T-cell (primary cell): ENCODE measurements at places on chromosomes 1 and 21.

DNA sequence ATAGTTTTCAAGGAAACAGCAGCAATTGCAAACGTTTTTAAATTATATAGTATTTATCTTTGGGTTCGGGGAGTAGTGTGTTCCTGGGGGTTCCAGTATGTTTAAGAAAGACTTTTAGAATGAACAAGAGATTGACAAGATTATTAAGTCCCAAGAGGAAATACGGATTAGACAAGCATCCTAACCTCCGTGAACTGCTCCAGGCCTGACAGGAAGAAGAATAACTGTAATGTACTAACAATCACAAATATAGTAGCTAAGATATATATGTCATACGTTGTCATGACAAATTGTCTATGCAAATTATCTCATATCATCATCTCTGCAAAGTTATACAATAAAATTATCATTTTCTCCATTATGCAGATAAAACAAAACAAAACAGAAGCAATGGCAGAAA lies 1397.2 kb downstream of the MRPL39 start:
- no peak for DNase-seq

DNA sequence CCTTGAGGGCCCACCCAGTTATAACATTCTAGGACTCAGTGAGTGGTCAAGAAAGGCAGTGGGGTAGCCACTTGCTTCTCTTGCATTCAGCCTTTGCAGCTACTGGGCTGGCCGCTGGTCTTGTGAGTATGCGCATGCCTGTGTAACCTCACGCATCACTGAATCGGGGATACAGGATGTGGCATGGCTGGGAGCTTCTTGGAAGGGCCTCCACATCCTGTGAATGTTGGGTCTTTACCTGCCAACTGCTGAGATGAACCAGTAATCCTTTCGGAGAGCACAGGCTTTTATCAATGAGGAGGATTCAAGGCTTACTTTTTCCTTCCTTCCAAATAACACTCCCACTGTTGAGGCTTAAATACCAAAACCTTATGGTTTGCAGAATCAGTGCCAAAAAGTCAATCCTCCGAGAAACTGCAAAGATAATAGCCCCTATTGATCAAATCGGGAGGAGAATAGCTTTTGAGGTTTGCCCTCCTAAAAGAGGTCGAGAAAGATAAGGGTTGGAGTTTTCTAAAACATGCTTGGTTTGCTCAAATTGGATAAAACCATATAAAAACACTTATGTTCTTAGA lies 198.9 kb upstream of the UBE2U start:
- no peak for DNase-seq

DNA sequence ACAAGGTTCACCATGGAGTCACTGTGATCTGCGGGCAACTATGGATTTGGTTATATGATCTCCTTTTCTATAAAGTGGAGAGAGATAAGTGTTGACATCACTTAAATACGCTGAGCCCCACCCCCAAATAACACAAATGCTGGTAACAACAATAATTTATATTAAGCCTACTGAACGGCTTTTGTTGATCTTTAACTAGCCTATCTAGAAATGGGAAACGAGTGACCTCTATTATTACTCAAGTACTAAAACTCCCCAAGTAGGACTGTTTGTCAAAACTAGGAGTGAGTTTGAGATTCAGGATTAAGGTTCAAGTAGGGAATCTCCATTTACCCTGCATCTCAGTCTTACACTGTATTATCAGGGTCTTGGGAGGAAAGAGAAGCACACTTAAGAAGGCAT lies 52.2 kb downstream of the MAP3K7CL start:
- DNase-seq: no peak

GRCh38 chr1:41576620-41577019 lies 92.1 kb upstream of the EDN2 start:
- no peak for DNase-seq

- peak; percentile 13 for DNase-seq
Observed at GRCh38 chr1:86704972-86705664, 742 bp downstream of the SH3GLB1 start.

DNA sequence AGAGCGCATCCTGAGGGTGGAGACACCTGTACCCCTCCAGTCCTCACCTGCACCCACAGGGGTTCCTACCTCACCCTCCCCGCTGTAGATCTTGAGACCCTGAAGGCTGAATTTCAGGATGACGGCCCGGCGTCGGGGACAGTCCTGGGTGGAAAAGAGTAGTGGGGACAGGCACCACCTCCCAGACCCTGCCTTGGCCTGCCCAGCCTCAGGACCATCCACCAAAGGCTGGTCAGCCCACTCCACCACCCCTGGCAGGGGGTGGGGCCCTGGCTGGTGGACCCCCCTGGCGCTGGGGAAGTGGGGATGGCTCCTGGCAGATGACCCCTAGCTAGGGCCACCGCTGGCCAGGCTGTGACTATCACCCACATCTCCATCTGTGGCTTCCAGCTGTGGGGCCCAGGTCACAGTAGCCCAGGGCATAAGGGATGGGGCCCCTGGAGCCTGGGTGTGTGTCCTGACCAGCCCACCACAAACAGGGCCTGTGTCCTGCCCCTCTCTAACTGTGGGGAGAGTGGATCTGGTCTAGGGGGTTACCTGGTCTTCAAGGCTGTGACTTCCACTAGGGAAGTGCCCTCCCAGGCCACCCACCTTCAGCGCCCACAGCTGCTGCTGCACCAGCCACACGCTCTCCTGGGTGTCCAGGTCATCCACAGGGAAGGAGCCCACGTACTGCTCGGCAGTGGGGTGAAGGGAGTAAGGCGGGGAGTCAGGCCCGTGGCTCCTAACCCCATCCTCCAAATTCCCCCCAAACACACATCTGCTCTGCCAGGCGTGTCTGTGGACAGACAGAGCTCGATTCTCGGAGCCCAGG lies 5.4 kb downstream of the SH2D5 start:
- DNase-seq: peak; percentile 10

GRCh38 chr1:185761841-185762240 lies 27.6 kb downstream of the HMCN1 start:
- DNase-seq: no peak

DNA sequence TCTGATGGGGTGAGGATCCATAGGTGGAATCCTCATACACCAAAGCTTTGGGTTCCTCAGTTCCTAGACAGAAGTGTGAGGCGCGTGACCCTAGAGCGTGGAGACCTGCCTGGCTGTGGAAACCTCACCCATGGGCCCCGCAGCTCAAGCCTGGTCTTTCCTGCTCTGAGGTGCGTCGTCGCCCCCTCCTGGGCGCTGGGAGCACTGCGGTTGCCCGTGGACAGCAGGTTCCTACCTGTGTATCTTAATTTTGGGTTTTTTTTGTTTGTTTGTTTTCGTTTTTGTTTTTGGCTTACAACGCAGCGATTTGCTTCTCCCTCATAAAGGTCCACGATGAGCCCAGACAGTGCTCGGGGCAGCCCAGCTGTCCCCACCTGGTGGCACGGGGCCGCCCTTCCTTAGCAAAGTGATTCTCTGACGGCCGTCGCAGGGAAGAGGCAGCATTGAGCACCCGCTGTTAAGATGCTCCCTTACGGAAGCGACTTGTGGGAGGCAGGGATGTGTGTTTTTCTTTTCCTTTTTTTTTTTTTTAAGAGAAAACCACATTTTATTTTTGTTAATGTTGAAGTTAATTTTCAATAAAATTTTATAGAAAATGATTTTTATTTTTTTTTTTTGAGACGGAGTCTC lies 36.5 kb upstream of the TRAPPC10 start:
- DNase-seq: peak; percentile 76

DNA sequence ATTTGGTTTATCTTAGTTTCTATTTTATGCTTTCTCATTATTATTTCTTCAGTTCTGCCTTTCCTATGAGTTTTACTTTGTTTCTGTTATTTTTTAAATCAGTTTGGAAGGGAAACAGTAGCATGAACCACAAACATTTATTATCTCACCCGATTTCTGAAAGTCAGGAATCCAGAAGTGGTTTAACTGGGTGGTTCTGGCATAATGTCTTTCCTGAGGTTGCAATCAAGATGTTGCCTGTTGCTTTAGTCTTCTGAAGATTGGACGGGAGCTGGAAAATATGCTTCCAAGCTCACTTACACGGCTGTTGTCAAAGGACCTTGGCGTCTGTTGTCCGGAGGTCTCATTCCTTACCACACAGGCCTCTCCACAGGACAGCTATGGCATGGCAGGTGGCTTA lies 50.4 kb downstream of the SNRPE start:
- no peak for DNase-seq

DNA sequence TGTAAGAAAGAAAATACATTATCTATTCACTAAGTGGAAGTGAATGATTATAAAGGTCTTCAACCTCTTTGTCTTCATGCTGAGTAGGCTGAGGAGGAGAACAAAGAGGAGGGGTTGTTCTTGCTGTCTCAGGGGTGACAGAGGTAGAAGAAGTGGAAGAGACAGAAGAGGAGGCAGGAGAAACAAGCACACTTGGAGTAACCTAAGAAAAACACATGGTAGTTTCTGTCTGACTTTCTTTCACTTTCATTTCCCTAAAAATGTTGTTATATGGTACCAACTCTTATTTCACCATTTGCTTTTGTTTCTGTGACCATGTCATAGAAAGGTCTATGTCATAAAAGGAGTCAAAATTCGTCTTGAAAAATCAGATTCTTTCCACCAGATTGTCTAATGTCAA lies 696.6 kb upstream of the BRINP3 start:
- DNase-seq: no peak

- DNase-seq: peak; percentile 63
Observed at GRCh38 chr1:206784471-206784903, 12.2 kb upstream of the IL10 start.

DNA sequence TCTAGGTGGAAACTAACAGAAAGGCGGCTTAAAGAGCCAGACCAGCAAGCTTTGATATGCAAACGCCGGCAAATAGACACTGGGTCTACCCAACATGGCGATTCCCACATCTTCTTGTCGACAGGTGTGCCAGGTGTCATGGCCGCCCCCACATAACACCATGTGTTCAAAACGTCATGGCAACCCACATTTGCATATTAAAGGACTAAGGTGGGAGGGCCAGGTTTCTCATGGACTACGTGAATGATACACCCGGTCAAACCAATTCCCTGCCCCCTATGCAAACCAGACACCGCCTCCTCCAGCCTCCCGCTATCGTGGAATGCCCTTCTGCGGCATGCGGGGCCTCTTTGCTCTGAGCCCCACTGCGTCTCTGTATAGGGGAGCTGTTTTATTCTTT lies 41.3 kb downstream of the ICOSLG start:
- DNase-seq: no peak

DNA sequence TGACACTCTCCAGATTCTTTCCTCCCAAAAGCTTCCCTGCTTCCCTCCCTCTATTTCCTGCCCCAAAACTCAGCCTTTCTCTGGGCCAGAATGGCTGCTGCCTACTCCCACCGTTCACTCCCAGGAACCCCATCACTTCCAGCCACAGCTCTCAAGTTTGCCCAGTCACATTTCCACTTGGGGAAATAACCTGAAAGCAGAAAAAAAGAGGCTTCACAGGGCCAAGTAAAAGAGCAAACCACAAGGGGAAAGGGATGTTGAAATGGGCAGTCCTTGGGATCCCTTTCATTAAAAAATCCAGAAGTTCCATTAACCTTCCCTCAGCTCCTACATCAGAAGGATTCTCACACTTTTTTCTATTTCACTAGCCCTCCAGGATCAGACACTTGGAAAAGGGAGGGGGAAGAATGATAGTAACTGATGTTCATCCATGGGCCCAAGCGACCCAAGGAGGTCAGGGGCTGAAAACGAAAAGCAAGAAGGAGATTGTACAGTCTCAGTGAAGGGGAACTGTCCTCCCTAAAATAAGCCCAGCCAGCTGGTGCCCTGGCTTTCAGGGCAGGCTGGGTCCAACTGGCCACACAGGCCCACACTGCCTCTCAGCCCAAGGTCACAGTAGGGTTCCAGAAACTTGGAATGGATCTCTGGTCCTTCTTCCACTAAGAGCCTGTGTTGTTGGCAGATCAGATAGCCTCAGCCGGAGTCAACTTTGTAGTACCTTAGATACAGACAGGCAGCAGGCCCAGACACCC lies 49.7 kb downstream of the DMAP1 start:
- DNase-seq: no peak

DNA sequence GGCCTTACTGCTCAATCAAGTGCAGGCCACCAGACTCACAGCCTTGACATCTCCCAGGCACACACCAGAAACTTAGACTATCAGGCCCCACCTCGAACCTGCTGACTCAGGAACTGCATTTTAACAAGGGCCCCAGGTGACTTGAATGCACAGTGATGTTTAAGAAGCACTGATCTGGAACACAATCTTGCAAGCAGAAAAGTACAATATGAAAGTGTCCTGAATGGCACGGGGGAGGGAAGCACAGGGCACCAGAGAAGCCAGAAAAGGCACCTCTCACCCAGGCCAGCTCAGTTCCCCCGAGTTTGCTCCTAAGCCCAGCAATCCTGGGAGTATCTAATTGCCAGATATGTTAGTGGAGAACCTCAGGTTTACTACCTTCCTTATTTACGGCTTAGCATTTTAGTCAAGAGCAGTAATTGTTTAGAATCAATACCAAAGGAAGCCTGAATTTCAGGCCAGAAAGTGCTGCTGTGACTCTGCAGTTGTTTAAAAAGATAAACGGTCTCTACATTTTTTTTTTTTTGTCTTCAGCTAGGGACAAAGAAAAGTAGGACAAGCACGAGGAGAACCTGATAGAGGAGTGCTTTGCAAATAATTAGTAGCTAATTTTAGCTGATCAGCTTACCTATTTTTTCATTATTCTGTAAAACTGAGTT lies 50.9 kb upstream of the CDC42BPA start:
- no peak for DNase-seq

- DNase-seq: no peak
Observed at GRCh38 chr1:112328600-112328999, 67.4 kb upstream of the CTTNBP2NL start.

- no peak for DNase-seq
Observed at GRCh38 chr1:37561133-37562132, 4.7 kb downstream of the DNALI1 start.

DNA sequence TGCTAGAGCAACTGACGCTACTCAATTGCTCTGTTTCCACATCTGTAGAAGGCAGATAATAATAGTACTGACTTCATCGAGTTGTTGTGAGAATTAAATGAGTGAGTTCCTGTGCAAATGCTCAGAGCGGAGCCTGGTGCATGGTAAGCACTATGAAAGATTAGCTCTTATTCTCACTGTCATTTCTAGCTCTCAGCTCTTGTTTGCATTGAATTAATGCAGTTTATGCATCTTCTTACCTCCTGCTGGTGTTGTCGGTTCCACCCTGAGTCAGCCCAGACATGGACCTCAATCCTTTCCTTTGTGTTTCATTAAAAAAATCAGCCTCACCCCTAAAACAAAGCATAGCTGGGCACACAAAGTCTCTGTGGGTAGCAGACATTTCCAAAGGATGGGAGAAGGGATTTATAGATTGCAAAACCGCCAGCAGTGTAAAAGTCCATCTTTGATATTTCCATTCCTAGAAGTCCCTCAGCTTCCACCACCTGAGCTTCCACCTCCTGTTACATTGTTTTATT lies 254.4 kb upstream of the CSF3R start:
- no peak for DNase-seq

GRCh38 chr1:244197851-244198375 lies 146.8 kb downstream of the ZBTB18 start:
- no peak for DNase-seq

DNA sequence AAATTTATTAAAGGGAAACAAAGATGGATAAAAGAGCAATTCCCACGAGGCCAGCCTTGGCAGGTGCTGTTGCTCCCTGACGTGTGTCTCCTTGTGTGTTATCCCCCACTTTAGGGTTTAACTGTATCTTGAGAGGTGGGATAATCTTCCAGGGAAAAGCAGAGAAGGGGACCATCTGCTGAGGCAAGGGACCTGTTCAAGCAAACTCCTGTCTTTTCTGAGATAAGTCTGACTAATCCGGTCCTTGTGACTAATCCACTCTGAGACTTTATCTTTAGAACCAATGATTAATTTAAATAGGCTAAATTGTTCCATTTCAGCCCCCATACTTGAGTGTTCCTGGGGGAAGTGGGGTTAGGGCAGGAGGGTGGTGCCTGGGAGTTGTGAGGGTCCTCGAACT lies 163.6 kb downstream of the CAMTA1 start:
- DNase-seq: no peak

- DNase-seq: no peak
Observed at GRCh38 chr1:65150108-65150463, 2.1 kb downstream of the AK4 start.
